ENCODE measurements at places on chromosomes 4 and X. TPM values are rescaled to one million over a fixed set of nuclear protein-coding genes. Genes with fewer than 3 reads are reported as not detected.

DNA sequence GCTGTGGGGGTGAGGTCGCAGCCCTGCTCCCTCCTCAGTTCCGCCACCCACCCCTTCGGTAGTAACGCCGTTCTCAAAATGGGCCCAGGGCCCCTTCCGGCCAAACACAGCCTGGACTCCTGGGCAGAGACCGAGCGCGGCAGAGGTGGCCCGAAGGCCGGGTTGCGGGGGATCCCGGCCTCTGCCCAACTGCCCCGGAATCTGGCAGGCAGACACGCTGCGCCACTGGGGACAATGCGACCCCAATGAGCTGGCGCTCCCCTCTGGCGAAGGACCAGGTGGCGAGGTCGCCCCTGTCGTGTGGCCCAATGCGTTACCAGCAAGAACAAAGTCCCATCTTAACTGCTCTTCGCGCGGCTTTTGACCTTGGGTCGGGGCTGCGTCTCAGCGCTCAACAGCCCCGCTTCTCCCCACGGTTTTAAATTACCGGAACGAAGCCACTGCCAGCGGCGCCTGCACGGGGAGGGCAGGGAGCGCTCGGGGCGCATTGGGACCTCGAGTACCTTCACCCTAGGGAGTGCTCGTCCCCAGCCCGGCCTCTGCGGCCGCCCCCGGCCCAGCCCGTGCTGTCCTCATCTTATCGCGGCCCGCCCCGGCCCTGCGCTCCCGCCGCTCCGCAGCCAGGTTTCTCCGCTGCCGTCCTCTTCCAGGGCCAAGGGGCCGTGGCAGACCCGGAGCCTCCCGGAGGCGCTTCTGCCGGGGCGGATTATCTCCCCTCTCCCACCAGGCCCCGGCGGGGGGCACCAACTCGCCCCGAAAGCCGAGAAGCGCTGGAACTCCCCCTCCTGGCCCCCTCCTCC, 22.2 kb upstream of the HMX1 start:
- DNase-seq = no peak

- no peak for DNase-seq
Observed at GRCh38 chr4:140790171-140790570, 34.0 kb upstream of the TBC1D9 start.

VBP1 gene
- 80.6 TPM for total RNA-seq

GRCh38 chr4:114012749-114013148, 33.3 kb upstream of the ARSJ start:
- DNase-seq = peak; percentile 15

SUPT20HL2 gene
- not detected for total RNA-seq

DNA sequence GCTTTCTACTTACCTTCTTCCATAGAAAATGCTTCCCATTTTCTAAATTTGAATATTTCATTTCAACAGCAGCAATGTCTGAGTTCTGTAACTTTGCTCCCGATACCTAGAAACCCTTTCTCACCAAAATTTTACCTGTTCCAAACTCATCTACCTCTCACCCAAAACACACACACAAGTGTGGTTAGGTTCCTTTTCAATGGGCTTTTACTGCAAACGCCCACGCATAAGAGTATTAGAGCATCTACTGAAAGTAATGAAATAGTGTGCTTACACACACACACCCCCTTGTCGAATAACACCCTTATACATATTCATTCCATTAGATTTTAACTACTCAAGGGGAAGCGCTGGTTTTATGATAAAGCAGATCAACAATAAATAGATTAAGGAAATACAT, 610.3 kb upstream of the AADAT start:
- no peak for DNase-seq

RIPPLY1 gene
- not detected for total RNA-seq

F9 gene
- not detected for total RNA-seq

DNA sequence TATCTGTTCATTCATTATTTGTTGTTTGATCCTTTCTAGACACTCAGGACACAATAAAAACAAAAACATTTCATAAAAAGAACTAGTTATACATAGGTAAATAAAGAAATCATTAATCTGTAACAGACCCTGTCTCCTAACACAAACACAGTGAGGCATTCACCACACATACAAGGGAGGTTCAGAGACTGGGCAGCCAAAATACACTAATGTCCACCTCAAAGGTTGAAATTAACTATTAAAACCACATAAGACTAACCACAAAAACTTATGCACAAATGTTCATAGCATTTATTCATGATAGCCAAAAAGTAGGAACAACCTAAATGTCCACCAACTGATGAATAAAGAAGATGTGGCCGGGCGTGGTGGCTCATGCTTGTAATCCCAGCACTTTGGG, 7.8 kb downstream of the PAPSS1 start:
- peak; percentile 56 for DNase-seq

DNA sequence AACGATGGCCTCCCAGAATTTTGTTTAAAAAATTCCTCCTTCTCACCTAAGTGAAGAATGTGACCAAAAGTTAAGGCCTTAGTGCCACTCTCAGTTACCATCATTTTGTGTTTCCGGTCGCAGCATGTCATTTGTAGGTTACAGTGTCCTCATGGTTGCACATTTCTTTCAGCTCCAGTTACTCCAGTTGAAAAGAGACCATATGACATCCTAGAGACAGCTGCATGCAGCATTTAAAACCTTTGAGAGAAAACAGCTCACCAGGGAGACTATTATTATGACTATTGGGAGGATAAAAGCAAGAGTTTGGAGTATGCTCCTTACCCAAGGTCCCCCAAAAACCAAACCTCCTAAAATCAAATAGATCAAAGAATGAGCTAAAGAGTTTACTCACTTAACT, 45.8 kb downstream of the MGARP start:
- DNase-seq = no peak

SLC34A2 gene
- total RNA-seq = not detected

DNA sequence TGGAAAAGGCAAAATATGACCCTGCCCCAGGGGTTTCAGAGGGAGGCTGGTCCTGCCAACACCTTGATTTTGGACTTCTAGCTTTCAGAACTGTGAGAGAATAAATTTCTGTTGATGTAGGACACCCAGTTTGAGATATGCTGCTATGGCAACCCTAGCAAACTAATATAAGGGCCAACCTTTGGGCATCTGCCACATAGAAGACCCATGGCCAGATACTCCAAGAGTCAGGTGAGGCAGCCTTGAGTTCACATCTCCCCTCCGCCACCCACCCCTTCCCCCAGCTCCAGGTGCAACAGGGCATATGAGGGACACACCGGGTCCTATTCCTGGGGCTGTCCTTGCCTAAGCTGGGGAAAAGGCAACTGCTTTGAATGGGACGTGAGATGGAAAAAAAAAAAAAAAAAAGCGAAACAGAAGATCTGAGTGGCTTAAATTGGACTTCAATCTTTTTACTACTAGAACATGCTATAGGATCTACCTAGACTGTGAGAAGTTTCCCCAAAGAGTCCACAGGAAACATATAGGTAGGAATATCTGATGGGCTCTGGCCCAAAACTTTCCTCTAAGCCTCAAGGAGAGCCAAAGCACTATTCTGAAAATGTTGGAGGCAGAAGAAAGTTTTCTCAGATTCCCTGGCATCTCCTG, 56.5 kb upstream of the PROM1 start:
- no peak for DNase-seq

DNA sequence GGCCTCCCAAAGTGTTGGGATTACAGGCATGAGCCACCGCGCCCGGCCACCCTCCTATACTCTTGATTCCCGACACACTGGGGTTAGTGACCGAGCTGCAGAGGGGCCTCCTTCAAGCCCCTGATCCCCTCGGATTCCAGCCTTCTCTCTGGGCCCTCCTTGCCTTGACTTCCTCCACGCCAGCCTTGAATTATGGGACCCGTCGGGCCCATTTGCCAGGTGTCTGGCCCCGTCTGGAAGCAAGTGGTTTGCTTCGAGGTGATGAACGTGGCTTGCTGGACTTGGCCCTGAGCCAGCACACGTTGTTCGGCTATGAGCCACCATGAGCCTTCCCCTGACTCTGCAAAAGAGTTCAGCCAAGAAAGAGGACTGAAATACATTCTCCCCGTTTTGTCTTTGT, 37.4 kb upstream of the GRPEL1 start:
- DNase-seq = no peak

- peak; percentile 14 for DNase-seq
Observed at GRCh38 chr4:73213916-73214653, 44.5 kb downstream of the ANKRD17 start.

- no peak for DNase-seq
Observed at GRCh38 chrX:85698921-85699320, 319.5 kb upstream of the POF1B start.

DNA sequence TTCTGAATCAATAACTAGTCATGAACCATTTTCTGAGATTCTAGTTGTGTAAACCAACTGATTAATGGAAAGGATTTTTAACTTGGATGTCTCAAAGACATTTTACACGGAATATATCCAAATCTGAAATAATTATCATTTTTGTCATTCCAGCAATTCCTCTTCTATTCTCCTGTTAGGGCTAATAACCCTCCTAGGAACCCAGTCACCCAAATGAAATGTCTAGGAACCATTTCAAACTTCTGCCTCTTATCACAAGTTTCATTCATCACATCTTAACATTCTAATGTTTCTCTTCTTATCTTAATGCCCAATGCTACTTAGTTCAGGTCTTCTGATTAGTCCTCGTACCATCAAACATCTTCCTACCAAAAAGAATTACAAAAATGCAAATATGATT, 639.8 kb downstream of the DMD start:
- DNase-seq = no peak

RAB41 gene
- total RNA-seq = not detected

TFE3 gene
- total RNA-seq = 46.9 TPM

ARHGEF9 gene
- total RNA-seq = 8.3 TPM
